T-helper 22 cell (primary cell): ENCODE measurements at places on chromosomes 4 and X.

DNA sequence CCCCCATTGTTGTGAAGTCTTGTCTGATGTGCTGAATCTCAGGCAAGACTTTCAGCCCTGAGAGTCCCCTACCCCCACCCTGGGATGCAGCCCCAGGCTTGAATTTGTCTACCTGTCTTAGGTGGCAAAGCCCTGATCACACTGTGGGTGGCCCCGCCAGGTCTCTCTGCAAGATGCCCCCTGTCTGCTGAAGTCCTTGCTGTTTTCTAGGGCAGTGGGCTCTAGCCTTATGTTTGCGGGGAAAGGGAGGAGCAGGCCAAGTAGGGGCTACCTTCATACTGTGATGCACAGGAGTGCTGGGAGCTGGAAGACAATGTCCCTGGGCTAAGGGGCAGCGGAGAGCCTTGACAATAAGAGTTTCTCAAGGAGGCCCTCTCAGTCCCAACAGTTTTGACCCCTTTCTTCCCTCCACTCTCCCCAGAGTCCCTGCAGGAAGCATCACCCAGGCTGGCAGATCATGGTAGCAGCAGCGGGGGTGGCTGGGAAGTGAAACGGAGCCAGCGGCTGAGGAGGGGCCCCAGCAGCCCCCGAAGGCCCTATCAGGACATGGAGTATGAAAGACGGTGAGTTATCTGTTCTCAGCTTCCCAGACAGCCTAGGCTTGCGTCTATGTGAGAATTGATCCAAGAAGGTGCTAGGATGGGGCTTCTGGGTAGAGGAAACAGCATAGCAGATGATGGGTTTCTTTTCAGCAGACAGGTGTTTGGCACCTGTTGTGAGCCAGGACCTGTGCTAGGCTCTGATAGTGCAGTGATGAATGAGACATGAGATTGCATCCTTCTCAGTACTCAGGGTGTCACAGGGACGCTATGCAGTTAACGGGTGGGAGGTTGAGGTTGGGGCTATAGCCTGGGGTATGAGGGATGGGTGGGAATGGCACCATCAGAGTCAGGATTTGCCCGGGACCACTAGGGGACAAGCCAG lies 2.2 kb downstream of the RBM10 start:
- DNase-seq, result no peak

DNA sequence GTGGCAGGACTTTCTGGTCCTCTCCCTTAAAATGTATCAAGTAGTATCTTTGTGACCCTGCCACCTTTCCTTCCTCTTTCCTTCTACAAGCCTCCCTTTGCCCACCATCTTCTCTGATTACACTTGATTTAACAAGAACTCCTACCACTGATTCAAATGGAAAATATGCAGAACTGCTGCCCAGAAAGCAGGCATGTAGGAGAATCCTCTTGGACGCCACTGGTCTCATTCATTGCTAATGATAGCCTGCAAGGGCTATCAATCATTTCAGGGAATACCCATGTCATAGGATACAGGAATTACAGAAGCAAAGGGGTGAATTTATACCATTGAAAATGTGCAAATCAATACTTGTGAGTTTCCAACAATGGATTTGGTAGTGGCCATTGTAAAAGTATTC lies 294.6 kb upstream of the NRK start:
- no peak for DNase-seq

DNA sequence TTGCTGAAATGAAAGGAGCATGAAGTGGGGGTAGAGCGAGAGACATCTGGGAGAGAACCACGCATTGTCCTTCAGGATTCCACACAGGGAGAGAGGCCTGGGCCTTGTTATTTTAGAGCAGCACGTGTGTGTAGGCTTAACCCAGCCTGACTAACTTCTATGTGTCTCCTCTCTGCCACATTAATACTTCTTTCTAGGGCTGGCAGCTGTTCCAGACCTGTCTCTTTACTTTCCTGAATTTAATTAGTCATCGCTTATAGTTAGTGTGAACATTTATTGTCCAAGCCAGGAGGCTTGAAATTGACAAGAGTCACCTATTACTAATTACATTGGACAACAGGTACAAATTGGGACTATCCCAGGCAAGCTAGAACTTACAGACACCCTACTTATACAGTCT lies 51.3 kb downstream of the SMAD1 start:
- DNase-seq, result no peak

GRCh38 chr4:129326571-129327460 lies 230.9 kb downstream of the C4orf33 start:
- DNase-seq, result no peak

- no peak for DNase-seq
Measured at GRCh38 chr4:170256807-170257206, 167.1 kb upstream of the AADAT start.

DNA sequence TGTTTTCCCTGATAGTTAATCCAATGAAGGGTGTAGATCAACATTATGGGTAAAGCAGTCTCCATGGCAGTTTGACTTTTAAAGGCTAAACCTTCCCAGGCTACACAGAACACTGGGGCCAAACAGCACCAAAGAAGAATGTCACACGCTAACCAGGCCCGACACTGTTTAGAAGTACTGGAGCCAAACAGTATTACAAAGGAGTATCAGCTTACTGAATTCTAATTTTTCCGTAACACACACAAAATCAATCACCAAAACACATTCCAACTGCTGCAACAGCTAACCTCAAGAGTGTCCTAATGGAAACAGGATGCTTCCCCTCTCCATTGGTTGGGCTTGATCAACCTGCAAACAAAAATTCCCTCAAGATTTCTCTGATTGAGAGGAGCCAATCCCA lies 783.5 kb downstream of the PCDH18 start:
- DNase-seq, result no peak

- no peak for DNase-seq
Measured at GRCh38 chrX:3066555-3066954, 25.3 kb downstream of the ARSF start.

DNA sequence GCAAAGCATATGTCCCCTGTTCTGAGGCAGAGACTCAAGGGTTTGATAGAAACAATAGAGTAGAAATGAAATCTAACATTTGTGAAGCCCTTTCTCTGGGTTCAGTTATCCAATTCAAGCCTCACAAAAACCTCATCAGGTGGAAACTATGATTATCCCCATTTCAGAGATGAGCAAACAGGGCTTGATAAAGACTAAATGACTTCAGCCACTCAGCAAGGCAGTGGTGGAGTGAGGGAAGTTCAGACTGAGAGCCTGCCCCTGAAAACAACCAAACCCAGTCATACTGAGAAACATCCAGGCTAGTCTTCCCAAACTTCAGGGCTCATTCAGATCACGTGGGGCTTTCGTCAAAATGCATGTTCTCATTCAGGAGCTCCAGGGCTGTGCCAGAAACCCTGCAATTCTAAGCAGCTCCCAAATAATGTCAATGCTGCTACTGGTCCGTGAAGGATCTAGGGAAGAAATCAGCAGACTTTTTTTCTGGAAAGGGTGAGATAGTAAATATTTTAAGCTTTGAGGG lies 109.6 kb upstream of the KIT start:
- DNase-seq, result no peak

DNA sequence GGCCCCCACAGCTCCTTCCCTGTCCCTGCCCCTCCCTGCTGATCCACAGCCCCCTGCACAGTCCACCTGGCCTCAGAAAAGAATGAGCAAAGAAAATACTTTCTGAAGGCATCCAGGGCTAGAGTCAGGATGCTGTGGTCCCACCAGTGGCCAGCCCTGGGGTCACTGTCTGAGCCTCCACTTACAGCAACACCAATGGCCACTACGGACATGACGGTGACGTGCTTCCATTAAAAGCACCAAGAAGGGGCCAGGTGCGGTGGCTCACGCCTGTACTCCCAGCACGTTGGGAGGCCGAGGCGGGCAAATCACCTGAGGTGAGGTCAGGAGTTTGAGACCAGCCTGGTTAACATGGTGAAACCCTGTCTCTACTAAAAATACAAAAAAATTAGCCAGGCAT lies 4.0 kb downstream of the JAKMIP1 start:
- no peak for DNase-seq

- no peak for DNase-seq
Measured at GRCh38 chrX:125005863-125006262, 313.8 kb upstream of the TEX13C start.

DNA sequence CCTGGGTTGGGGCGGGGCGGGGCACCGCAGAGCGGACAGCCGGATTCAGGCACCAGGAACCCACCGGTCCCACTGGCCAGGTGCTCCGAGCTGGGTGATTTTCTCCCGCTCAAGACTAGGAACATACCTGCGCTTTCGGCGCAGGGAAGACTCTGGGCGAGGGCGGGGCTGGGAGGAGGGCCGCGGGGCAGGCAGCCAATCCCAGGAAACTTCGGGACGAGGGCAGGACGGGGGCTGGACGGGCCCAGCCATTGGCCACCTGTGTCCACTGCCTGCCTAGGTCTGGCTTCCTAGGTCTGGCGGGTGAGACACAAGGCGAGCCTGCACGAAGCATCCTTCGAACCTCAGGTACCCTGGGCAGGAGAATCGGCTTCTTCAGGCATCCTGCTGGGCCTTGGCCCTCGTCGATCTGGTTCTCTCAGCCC lies 274 bp upstream of the ERVMER34-1 start:
- DNase-seq, result no peak

- DNase-seq, result no peak
Measured at GRCh38 chr4:155802190-155802959, 43.6 kb downstream of the GUCY1B1 start.

DNA sequence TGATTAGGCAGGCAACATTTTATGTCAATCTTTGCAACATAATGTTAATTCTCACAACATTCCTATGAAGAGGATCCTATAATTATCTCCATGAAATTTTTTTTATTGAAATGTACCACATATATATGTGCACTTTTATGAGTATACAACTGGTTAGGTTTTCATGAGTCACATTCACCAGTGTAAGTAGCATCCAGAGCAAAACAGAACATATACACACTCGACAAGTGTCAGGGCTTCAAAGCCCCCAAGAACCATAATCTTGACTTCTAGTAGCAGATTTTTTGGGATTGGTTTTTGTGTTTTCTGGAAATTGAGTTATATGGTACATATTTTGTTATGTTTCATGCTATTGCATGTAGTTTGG lies 62.4 kb downstream of the ARHGAP10 start:
- DNase-seq, result no peak

DNA sequence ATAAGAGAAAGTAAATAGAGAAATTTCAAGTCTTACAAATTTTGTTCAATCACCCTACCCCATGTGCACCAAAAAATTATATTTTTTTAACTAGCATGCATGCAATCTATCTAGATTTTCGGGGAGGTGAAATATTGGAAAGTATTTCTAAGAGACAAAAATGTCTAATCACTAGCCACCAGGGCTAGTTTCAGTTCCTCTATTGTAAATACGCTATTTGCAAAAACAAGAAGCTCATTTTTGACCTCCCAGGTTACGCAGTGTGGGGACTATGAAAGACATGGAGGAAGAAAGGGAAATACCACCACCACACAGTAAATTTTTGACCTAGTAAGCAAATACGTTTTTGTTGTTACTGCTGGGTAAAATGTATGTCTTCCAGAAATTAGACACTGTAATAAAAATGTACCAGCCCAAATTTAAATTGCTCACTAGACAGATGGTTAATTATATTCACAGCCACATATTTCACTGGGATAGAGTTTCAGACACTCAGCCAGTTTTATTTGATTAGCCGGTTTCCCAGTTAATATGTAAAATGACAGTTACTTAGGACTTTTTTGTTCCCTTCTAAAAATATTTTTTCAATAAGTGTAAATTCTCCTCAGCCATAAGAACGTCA lies 2.2 kb downstream of the NEXMIF start:
- DNase-seq, result no peak

DNA sequence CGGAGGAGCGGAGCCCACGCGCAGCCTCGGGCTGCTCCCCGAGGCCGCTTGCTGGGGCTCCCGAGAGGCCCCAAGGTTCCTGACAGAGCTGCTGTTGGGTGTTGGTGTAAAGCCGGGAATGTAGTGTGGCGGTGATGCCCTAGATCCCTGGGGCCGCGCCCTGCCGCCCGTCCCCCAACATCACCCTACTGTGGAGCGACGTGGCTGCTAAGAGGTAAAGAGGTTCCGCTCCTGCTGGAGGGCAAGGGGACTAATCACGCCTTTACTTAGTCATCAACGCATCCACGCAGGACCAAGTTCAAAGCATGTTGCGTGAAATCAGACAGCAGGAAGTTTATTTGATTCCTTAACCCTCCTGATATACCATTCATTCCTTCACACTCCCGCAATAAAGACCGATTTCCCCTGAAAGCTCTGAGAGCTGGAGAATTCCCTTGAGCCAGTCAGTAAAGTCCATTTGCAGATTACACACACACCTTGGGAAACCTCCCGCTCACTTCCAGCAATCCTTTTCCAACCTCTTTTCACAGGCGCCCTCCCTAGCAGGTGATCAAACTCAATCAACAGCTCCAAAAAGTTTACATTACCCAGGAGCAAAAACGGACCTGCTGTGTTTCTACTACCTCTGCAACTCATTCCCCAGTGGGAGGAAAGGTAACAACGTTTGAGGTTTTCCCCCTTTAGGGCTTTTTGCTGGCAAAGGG lies 579 bp upstream of the GABRA2 start:
- DNase-seq, result no peak

DNA sequence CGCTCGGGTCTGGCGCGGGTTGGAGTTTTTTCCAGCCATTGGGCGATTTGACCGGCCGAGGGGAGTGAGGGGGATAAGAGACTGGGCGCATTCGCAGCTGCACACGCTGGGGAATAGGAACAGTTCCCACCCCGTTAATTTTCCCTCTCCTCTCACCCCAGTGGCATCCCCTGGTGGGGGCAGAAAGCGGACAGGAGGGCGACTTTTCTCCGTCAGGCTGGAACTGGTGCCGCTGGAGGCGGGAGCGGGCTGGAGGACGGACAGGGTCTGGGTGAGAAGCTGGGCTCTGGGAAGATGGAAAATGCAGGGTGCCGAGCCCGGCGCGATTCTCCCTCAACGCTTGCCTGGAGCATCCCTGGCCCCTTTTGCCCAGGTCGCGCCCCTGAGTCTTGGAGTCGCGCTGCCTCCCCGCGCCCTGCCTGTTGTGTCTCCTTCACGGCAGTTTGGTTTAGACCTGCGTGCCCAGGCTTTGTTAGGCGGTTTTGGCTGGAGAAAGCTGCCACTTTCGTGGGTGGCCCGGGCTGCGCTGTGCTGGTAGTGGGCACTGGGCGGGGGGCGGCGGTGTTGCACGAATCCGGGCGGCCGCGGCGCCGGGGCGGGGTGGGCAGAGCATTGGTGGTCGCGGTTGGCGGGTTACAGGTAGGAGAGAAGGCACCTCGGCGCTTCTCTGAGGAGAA lies 2.0 kb downstream of the ADGRL3 start:
- no peak for DNase-seq
